ENCODE measurements at places on chromosomes 1 and 21. TPM values are rescaled to one million over a fixed set of nuclear protein-coding genes. Genes with fewer than 3 reads are reported as not detected.
A peak's percentile ranks its signal among the peaks of the same experiment; 100 is the strongest.

DNA sequence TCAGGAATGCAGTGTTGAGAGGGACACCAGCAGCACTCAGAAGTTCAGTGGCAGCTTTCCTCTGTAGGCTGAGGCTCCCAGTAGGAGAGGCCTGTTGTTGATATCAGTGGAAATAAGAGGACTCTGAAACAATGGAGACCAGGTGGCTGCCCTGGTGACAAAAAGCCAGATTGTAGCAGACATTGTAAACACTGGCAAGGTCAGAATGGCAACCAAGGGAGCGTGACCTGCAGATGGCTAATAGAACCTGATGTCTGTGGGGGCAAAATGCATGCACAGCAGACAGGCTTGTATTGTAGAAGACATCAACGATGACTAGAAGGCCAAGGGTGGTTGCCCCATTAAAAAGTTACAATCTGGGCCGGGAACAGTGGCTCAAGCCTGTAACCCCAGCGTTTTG is 53.1 kb upstream of the GPR37L1 start:
- DNase-seq: no peak

- peak; percentile 80 for DNase-seq
Measured at GRCh38 chr21:32412162-32413014, at the start of gene EVA1C. Gene EVA1C (plus strand): TSS chr21:32412706. CDS start chr21:32412854, 148 bp downstream.

GRCh38 chr1:200166411-200166810 is 138.9 kb downstream of the NR5A2 start:
- no peak for DNase-seq

DNA sequence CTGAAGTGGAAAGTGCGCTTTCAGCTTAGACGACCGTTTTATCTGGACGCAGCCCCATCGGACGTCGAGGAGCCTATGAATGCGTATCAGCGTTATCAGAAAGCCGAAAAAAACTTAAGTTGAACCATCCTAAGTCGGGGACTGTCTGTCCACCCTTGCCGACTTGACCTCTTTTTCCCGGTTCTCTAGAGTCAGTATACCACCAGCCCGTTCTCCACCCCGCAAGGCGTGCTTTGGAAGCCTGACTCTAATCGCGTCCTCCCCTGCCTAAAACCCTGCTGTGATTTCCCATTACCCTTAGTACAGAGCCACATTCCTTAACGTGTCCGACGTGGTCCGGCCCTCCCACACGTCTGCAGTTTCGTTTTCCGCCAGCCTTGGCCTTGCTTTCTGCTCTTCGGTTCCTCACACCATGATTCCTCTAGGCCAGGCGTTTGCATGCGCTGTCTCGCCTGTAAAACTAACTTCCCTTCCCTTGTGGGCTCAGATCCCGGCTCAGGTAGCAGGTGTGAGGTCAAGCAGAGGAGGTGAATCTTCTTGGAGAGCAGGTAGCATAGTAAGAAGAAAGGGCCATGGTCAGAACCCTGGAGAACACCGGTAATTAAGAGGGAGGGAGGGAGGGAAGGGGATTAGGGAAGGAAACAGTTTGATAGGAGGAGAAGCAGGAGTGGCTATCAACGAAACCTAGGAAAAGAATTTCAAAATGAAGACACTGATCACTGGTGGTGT is 865 bp downstream of the ADPRS start:
- no peak for DNase-seq

DNA sequence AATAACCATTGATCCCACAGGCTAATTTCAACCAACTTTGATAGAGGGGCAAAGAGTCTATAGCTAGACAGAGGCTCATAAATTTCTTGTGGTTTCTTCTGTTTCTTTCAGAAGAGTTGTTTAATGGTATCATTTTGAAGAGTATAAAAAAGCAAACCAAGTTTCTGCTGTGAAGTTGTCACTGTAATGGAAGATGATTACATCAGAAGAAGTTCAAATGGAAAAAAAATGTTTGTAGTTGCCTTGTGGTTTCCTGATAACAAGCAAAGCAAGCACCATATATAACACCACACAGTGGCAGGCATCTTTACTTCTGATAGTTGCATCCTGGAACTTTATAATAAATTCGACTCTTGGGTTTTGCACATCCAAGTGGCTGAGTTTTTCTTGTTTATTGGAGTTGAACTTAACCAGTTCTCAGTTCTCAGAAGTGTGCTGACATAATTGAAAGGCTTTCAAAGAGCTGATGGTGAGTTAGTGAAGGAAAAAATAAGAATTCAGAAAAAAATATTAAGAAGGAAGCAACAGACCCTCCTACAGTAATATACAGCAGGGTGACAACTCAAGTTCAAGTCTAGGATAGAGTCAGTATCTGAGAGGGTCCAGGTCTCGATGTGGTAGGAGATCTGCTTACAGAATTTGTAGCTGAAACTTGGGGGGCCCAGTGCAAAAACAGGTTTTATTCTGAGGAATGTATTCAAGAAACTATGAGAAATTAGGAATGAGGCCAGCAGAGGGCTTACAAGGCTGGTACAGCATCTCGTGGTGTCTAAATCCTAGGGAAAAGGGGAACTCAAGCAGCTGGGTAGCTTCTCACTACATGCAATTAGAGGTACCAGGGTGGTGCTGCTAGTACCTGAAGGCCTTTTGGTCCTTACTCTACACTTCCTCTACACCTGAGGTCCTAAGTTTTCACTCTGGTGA is 123.5 kb downstream of the CRB1 start:
- DNase-seq: no peak

GRCh38 chr1:25482211-25482610 is 51.5 kb downstream of the MACO1 start:
- DNase-seq: no peak

- no peak for DNase-seq
Measured at GRCh38 chr1:94000510-94001282, 91.5 kb upstream of the GCLM start.

GRCh38 chr1:40130892-40131291 is 30.3 kb upstream of the RLF start:
- no peak for DNase-seq

DNA sequence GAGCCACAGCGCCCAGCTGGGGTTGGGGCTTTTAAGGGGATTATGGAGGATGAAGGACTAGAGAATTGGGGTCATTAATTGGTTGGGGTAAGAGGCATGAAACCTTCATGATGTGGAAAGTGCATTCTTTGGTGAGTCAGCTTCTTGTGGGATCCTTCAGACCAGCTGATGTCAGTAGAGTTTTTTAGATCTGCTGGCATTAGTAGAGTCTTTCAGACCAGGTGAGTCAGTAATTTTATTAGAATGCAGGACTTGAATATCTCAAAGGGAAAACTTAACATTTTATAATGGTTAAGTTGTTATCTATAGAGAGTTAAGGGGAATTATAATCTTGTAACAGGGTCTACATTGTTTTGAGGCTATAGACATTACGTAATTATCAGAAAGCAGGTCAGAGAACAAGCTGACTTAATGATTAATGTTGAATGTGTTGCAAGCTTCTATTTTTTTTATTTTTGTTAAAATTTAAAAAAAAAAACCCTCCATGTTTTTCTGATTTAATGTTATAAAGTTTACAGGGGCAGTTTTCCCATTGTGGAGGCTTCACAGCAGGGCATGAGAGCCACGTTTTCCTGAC is 160.9 kb upstream of the FMN2 start:
- DNase-seq: no peak

GRCh38 chr1:16173447-16174260 is 17.8 kb upstream of the EPHA2 start:
- no peak for DNase-seq

GRCh38 chr1:216794586-216794985 is 71.4 kb upstream of the ESRRG start:
- no peak for DNase-seq

DNA sequence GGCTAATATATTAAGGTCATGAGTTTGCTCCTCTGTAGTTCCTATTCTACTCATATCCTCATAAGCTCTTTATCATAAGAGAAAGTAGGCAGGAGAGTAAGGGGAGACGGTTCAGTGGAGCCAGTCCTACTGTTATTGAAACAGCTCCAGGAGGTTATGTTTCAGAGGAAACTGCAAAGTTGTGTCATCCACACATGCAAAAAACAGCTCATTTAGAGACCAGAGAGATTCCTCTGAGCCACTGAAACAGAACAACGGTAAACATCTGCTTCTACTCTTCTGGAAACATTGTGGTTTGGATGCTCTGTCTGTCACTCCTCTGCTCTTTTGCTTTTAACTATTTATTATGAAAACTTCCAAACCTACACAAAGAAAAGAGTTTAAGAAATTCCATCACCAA is 66.3 kb upstream of the PPP2R5A start:
- no peak for DNase-seq

GRCh38 chr21:15080526-15080925 is 15.7 kb upstream of the NRIP1 start:
- no peak for DNase-seq

DNA sequence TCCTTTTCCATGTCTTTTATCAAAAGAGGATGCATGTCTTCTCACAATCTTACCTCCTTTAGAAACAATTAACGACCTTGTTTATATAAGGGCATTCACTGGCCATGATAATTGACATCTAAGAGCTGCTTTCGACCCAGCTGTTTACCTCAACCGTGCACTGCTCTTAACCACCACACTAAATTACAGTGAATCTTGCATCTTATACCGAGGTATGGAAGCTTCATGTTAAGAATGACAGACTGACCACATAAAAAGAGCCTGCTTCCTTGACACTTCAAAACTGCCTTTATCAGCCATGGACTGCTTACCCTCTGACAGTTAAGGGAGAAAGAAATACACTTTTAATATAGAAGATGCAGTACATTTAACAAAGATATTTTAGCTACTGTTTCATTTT is 301.7 kb upstream of the LYPLAL1 start:
- DNase-seq: no peak

DNA sequence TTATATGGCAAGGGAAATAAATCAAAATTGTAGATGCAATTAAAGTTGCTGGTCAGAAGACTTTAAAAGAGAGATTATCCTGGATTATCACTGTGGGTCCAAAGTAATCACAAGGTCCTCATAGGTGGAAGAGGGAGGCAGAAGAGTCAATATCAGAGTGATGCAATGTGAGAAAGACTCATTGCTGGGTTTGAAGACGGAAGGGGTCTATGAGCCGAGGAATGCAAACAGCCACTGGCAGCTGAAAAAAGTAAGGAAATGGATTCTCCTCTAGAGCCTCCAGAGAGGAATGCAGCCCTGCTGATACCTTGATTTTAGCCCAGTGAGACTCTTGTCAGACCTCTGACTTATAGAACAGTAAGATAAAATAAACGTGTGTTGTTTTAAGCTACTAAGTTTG is 59.8 kb upstream of the MUTYH start:
- no peak for DNase-seq

DNA sequence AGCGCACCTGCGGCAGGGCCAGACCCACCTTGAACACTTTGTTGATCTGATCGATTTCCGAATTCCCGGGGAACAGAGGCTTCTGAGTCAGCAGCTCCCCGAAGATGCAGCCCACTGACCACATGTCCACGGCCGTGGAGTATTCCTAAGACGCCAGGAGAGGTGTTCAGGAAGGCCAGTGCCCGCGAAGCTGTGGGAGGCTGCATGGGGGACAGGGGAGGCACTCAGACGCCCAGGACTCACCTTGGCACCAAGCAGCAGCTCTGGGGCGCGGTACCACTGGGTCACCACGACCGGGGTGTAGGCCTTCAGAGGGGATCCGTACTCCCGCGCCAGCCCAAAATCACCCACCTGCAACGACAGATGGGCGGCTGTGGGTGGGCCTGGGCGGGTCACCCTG is 11.2 kb upstream of the SLC35E2B start:
- DNase-seq: no peak

DNA sequence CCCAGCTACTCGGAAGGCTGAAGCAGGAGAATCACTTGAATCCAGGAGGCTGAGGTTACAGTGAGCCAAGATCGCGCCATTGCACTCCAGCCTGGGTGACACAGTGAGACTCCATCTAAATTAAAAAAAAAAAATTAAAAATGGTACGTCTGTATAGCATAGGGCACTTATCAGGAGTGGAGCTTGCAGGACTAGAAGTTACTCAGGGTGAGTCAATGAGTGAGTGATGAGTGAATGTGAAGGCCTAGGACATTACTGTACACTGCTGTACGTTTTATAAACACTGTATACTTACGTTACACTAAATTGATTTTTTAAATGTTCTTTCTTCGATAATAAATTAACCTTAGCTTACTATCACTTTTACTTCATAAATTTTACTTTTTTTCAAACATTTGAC is 183.6 kb downstream of the NR5A2 start:
- no peak for DNase-seq

HES2 gene
- not detected for total RNA-seq

FAM131C gene
- 0.20 TPM for total RNA-seq

CRYAA gene
- not detected for total RNA-seq

LHX4 gene
- 0.03 TPM for total RNA-seq

GPR161 gene
- total RNA-seq: 0.16 TPM
